ENCODE measurements at places on chromosomes 4 and X.
A peak's percentile ranks its signal among the peaks of the same experiment; 100 is the strongest.

- DNase-seq, result no peak
Observed at GRCh38 chr4:119221412-119221811, 8.9 kb downstream of the USP53 start.

DNA sequence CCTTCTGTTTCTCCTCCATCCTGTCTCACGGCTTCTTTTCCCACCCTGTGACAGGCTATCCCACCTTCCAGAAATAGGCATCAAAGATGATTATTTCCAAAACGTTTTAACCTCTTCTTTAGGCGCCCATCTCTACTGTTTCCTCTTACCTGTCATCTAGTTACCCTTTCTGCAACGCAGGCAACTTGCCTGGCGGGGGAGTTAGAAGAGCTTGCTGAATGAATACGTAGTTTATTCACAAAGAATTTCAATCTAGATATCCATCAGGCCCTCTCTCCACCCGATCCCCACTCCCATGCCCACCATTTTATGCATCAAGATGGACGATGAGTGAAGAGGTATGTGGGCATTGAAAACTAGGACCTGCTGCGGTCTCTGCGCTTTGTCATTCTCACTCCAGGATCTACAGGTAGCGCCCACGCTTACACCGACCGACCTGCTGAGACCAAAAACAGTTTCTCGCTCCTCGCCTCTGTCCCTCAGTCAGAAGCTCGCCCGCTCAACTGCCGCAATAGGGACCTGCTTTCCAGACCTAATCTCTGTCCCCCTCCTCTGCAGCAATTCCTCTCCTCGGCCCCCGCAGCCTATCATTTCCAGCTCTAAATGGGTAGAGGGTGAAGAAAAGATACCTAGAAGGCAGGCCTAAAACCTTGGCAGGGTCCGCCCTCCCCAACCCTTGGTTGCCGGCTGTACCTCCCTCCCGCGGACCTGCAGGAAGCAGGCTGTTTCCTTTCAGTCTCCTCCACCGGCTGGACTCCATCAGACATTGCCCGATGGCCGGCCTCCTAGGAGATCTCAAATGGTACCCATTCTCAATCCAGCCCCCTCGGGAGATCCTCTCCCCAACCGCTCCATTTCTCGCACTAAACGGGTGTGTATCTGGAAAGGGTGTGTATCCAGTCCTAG is 624 bp downstream of the BEX5 start:
- peak; percentile 47 for DNase-seq

GRCh38 chr4:76022031-76022430 is 1.3 kb downstream of the CXCL10 start:
- DNase-seq, result no peak

DNA sequence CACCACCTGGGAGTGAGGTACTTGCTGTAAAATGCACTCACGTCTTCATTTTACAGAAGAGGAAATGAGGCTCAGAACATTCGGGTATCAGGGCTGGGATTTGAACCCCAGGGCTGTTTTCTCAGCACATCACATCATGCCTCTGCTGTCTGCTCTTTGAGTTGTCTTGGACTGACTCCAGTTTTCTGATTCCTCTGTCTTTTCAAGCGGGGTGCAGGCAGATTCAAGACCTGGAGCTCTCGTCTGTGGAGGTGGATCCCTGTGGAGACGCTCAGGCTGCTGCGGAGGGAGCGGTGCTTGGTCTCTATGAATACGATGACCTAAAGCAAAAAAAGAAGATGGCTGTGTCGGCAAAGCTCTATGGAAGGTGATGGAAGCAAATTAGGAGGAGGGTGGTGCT is 6.3 kb downstream of the LAP3 start:
- no peak for DNase-seq

DNA sequence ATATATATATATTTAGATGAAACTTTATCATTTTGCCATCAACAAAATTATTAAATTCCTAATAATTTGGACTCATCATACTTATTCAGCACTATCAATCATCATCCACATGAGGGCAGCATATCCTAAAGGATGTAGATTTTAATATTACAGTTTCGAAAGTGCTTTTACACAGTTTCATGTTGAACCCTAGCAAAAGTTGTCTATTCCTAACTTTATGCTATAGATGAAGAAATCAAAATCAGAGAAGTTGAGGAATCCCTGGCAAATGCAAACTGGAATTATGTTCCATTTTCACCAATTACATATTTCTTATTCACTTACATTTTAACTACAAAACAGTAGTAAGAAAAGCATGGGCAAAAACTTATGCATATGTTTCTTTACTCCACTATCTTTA is 36.6 kb upstream of the UGT2A1 start:
- no peak for DNase-seq

DNA sequence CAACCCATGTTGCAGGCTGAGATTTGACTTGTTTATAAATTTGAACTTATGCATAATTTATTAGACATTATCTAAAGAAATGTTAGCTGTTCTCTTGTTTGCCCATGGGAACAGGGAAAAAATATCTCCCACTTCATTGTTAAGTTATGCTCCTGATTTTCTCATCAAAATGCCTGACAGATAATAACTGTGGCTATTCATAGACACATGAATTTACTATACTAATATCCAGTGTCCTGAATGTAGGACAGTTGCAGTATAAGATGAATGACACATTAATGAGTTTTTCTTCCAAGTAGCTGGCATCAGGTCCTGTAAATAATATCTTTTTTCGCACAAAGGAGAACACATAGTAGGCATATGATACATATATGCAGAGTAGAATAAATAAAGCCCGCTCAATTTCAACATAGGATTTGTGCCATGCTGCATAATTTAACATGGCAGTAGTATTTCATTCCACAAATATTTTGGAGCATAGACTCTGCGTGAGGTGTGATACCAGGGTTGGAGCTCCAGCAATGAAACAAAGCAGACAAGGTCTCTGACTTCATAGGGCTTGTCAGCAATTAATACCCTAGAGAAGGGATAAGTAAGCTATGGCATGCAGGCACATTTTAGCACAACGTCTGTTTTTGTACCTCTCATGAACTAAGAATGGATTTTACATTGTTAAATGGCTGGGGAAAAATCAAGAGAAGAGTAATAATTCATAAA is 40.4 kb upstream of the DDX53 start:
- no peak for DNase-seq
